Skin of body (tissue), 3 donors: ENCODE measurements at places on chromosomes 6 and 20.

DNA sequence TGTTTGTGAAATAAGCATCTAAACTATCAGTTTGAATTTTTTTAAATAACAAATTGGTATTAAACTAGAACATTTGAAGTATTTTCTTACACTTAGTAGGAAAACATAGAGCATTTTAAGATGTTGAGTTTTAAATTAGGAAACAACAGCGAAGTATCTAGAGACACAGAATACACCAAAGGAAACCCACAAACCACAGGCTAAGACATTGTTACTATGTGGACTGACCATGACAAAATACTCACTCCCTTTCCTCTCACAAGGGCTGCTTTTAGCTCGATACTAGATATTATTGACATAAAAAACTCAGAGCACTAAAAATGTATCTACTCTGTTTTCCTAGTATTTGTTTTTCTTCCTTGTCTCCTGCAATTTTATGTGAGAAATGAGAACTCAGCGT lies 266.0 kb upstream of the CITED2 start:
- no peak for DNase-seq

DNA sequence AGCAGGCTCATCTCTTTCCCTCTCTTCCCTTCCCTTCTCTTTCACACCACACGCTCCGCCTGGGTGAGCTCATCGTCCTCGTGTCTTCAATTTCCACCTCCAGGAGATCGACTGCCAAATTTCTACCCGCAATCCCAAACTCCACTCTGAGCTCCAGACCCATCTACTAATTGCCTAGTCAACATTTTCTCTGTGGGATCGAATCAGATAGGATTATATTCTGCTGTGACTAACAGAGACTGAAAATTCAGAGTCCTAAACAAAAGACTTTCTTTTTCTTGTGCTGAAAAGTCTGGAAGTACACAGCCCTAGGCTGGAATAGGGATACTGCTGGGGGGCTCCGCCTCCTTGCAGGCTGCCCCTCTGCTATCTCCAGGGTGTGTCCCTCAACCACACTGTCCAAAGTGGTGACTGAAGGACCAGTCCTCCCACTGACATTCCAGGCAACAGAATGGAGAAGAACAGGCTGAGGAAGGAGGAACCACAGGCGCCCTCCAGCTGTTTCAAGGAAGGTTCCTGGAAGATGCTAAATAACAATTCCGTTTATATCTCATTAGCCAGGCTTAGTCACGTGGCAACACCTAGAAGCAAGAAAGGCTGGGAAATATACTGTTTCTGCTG lies 5.0 kb upstream of the HSPA12B start:
- peak; percentile 49 for DNase-seq

DNA sequence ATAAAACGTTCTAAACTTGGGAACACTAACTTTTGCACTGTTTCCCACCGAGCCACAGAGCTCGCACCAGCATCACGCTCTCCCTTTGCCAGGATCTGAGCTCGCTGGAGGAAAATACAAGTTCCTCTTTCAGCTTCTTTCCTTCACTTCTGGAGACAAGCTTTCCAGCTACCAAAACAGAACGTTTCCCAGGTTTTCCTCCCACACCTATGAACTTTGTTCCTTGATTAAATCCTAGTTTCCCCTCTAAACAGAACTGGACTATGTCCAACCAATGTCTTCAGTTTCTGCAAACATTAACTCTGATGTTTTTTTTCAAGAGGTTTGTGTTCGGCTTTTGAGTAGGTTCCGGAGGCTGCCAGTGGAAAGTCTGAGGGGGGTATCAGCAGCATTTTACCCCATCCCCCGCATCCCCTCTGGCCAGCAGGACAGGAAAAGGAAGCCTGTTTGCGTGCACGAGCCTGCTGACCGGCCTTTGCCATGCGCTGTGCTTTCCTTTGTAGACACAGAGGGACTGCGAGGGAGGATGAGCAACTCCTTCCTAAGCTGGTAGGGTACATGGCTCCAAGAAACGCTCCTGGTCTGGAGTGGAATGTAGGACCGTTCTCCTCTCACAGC lies 135.5 kb downstream of the LY86 start:
- peak; percentile 70 for DNase-seq

DNA sequence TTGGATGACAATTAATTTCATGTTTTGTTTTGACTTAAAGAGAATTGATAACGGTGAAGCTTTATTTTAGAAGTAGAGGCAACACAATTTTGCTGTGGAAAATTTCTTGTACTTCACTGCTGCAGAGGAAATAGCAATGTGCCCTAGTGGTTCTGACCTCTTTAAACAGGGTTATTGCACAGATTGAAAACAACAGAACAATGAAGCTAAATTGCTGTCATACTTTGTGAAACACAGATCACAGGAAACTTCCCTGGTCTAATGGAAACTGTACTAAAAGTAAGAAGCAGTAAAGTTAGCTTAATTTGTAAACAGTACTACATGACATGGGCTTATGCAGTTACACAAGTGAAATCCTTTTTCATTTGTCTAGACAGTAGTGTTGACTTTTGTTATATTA lies 31.3 kb downstream of the OR2A4 start:
- peak; percentile 18 for DNase-seq

GRCh38 chr6:169490830-169491229 lies 211.0 kb downstream of the WDR27 start:
- peak; percentile 24 for DNase-seq

GRCh38 chr6:27374824-27375612 lies 13.5 kb upstream of the ZNF391 start:
- peak; percentile 17 for DNase-seq

- DNase-seq: no peak
Observed at GRCh38 chr20:61757678-61758563, 307.8 kb downstream of the TAF4 start.

GRCh38 chr20:20231528-20232298 lies 136.2 kb upstream of the INSM1 start:
- DNase-seq: no peak

DNA sequence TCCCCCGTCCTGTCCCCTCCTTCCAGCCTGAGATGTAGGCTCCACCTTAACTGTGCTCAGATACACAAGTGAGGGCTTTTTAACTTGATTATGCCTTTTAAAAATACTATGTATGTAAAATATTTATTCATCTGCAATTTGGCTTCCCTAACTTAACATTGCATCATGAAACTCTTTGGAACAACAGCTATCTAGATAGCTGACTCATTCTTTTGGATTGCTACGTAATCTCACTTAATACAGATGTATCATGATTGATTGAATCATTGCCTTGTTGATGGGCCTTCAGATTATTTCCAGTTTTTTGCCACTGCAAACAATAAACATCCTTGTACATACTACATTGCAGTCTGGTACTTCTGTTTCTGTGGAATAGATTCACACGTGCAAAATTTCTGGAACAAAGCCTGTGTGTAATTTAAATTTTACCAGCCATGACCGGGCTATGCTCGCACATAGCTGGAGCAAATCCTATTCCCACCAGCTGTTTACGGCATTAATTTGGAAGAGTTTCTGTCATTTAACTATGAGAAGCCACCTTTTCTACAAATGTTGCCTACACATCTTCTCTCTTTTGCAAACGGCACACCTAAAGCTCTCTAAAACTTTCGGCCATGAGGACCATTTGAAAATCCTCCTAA lies 6.5 kb downstream of the PRND start:
- DNase-seq: peak; percentile 53

DNA sequence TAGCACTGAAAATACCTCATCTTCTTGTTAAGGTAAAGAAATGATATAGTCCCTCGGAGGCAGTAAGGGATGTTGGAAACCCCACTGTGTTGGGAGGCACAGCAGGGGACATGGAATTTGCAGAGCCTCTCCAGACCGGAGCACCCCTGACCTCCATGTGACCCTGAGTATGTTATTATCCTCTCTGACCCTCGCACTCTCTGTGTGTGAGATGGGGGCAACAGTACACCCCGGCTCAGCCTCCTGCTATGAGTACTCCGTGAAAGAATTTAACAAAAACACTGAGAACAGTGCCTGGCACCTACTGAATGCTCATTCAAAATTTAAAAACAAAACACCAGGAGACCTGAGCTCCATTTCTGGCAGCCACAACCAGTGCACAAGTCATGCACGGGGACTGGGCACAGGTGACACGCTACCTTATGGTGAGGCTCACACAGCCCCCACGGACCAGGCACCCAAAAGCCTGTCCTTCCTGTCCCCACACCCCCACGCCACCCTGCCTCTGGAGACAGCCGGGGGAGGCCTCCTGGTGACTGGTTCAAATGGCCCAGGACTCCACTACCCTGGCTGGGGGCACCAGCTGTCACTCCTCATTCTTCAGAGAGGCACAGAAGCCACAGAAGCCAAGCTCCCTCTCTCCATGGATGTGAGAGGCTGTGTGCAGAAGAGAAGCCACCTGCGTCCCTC lies 6.1 kb downstream of the NINL start:
- DNase-seq: no peak

- DNase-seq: no peak
Observed at GRCh38 chr6:170188571-170189001, 102.3 kb downstream of the DLL1 start.

- no peak for DNase-seq
Observed at GRCh38 chr6:154341871-154342270, 14.7 kb downstream of the IPCEF1 start.

DNA sequence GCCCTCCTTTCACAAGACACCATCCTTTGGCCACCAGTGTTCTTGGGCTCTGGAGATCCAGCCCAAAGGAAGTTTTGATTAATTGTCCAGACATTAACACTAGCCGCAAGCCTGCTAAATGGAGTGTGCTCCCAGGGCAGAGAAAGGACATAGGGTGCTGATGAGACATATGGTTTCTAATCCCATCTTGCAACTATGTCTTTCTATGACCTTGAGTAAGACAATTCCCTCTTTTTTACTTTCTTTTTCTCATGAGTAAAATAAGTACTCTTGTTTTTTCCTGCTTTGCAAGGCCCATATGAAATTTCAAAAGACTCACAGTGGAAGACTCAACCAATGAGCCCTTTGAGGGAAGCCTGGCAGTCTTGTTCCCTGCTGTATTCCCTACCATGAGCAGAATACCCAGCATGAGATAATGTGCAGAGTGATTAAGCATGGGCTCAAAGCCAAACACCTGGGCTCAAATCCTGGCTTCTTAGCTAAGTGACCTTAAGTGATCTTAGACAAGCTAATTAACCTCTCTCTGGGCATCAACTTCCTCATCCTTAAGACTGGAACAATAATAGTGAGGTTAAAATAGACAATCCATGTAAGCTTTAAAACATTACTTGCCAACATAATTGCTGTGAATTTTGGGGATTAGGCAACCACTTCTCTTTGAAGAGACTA lies at the start of gene WFDC10B:
Gene WFDC10B, minus strand, starts transcription at position 51 of the 669 bp plus-strand sequence. CDS start 19,027 bp downstream, outside the sequence.
- peak; percentile 31 for DNase-seq

DNA sequence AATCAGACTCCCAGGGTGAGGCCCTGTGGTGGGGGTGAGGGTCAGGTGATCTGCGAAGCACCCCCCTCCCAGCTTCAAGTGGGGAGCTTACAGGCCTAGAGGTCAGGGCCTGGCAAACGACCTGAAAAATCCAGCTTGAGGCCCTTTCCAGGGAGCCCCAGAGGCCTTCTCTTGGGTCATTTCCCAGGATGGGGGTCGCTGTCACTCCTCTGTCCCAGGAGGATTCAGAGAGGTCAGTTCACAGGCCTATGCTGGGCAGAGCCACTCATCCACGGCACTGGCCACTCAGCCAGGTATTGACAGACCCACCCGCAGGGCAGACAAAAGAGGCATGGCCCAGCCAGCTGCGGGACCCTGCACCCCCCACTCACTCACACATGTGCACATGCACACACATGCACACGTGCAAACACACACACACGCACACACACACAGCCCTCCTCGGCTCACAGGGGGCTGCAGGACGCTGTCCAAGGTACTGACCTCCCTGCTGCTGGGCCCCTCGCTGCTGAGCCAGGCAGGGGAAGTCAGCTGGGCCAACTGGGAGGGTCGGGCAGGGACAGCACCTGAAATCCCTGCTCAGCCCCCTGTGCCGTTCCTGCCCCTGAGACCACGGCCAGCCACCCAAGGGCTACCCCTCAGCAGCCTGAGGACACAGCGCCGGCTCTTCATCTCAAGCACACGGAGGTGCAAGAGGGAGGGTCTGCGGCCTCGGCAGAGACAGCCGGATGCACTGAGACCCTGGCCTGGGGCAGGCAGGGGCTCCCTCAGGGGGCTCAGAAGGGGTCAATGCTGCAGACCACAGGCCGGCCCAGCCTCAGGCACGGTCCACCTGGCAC lies 113.8 kb downstream of the TAF4 start:
- no peak for DNase-seq

- DNase-seq: peak; percentile 32
Observed at GRCh38 chr6:10720265-10720959, 2.5 kb upstream of the TMEM14C start.

- DNase-seq: peak; percentile 96
Observed at GRCh38 chr20:24992487-24993205, at the start of gene APMAP. Gene APMAP, minus strand, starts transcription at chr20:24992751. Its CDS starts 63 bp downstream, at chr20:24992688.

- no peak for DNase-seq
Observed at GRCh38 chr6:35686873-35687555, 1.7 kb downstream of the FKBP5 start.

- no peak for DNase-seq
Observed at GRCh38 chr6:136112262-136112661, 137.8 kb downstream of the MTFR2 start.

DNA sequence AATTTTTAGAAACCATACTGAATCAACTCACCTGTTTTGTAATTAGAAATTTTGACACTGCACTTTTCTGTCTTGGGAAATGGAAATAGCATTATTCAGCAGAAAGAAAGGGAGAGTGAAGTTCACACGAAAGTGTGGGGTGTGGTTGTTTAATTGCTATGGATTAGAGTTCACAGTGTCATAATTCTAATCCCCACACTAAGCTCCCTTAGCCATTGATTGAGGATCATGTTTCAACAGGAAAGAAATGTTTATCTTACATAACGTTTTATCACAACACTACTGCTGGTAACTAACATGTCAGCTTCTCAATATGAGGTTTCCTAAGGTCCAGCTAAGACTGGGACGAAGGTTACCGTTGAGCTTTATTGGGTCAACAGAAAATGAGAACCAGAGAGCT lies 31.4 kb upstream of the GSTA5 start:
- DNase-seq: no peak

DNA sequence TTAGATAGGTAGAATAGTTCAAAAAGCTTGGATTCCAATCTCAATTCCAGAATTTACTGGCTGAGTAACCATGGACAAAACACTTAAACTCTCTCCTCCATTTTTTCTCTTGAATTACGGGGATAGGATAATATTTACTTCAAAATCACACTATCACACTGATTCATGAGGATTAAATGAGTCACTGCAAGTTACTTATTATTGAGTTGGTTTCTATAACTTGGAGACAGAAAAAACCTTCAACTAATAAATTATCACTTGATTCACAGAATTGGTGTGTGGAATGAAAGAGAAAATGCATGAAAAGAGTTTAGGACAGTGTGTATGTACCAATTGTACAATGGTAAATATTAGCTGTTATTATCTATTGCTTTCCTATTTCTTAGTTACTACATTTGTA lies 585.2 kb downstream of the PHF3 start:
- DNase-seq: no peak

- DNase-seq: no peak
Observed at GRCh38 chr6:79111549-79111948, 33.5 kb upstream of the PHIP start.

- no peak for DNase-seq
Observed at GRCh38 chr6:158714706-158715105, 64.9 kb downstream of the SYTL3 start.
